ENCODE measurements at places on chromosomes 16 and 17.

GRCh38 chr17:63489291-63489690 lies 12.4 kb downstream of the ACE start:
- no peak for DNase-seq

- no peak for DNase-seq
These were observed 4.1 kb downstream of the MAP2K3 start for GRCh38 chr17:21288571-21289017.

DNA sequence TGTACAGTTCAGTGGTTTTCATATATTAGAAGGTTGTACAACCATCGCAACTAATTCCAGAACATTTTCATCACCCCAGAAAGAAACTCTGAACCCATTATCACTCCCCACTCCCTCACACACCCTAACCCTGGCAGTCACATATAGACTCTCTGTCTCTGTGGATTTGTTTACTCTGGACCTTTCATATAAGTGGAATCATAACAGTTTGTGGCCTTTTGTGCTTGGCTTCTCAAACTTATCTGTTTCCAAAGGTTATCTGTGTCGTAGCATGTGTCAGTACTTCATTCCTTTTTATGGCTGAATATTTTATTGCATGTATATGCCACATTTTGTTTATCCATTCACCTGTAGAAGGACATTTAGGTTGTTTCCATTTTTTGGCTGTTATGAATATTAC lies 12.4 kb downstream of the TENT4B start:
- DNase-seq = no peak

DNA sequence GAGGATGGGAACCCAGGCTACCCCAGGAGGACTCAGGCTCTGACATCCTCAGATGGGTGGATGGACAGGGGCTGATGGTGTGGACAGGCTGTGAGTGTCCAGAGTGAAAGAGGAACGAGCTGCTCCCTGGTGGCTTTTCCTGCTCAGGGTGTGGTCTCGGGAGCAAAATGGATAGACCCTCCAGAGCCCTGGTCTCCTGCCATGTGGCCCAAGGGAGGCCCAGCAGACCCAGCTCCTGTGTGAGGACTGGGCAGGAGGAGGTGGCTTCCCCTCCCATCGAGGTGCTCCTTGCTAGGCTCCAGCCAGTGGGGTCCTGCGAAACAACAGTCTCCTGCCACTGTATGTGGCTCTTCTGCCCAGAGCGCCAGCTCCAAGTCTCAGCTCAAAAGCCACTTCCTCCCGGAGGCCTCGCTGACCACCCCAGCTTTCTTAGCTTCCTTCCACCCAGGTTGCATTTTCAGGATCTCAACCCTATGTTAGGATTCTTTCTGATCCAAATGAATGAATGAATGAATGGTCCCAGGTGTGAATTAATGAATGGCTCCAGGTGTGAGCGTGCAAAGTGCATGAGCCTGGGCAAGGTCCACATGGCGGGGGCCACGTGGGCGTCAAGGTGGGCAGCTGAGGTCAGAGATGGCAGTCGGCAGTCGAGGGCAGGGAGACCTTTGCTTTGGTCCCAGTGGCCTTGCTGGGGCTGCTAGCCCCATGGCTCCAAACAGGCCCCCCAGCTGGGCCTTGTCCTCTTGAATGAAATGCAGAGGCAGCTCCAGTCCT lies 120.3 kb upstream of the CIBAR2 start:
- DNase-seq = no peak

- peak; percentile 27 for DNase-seq
These were observed 26.9 kb upstream of the RPL38 start for GRCh38 chr17:74176546-74177001.

All from activated CD4-positive, alpha-beta T cell treated with anti-CD3 and anti-CD28 coated beads, Interleukin-2, amount 50 U/mL, for 1 hour (primary cell).